ENCODE measurements at places on chromosomes 5 and 9.
A peak's percentile ranks its signal among the peaks of the same experiment; 100 is the strongest.

GRCh38 chr9:113155911-113156588 is 5.2 kb downstream of the SLC31A2 start:
- DNase-seq, result no peak

GRCh38 chr5:136907371-136907770 is 542.0 kb upstream of the TRPC7 start:
- no peak for DNase-seq

- peak; percentile 29 for DNase-seq
Measured at GRCh38 chr5:77560677-77561263, 68.7 kb upstream of the WDR41 start.

- no peak for DNase-seq
Measured at GRCh38 chr5:8396246-8396645, 527.3 kb downstream of the MTRR start.

DNA sequence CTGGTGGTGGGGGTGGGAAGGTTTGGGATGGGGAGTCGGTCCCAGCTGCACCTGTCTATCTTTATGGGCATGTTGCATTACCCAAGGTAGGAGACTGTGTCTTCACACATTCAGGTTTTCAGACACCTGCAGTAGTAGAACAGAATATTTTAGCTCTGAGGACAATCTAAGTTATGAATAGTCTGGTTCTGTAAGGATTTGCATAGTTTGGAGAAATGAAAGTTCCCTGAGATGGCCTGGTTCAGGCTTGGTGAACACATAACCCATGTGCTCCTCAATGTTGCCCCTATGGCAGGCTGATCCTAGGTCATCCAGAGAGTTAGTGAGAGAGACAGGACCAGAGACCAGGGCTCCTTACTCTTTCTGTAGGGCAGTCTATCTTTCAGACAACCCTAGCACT is 20.7 kb downstream of the TNFSF8 start:
- DNase-seq, result no peak

GRCh38 chr9:112535301-112535700 is 48.7 kb downstream of the KIAA1958 start:
- peak; percentile 42 for DNase-seq

DNA sequence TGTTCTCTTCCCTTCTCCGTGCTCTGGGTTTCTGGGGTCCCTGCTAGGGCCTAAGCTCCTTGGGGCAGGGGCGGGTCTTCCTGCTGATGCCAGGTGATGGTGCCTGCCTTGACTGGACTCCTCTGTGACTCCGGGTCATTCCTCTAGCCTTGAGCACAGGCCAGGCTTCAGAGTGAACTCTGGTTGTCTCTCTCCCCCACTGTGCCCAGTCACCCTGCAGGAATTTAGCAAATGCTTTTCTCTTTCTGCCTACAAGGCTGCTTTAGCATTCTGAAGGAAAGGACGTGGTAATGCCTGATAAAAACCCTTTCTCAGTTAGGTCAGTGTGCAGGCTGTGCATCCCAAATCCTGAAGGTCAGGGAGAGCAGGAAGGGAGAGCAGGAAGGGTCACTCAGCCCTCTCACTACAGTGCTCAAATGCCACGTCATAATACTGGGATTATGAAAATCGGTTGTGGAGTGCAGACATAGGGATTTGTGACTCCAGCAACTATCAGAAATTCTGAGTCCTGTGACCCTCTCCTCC is 2.7 kb downstream of the CXCL14 start:
- peak; percentile 61 for DNase-seq

DNA sequence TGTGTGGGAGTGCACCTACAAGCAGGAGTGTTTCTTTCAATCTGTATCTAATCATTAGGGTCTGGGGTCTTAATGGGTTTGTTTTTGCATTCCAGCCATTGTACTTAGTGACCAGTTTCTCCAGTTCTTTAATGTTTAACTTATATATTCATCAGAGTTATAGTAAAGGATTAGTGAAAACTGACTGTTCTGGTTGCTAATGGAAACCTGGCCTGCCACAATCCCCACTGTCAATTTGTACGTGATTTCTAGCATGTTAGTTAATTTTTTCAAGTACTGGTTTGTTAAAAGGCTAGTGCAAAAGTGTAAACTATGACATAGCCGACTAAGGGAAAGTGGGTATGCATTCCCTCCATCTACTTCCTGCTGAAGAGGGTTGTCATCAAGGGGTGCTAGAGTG is 276.1 kb downstream of the HTR1A start:
- no peak for DNase-seq

- DNase-seq, result no peak
Measured at GRCh38 chr5:157184117-157184670, 3.6 kb downstream of the ITK start.

DNA sequence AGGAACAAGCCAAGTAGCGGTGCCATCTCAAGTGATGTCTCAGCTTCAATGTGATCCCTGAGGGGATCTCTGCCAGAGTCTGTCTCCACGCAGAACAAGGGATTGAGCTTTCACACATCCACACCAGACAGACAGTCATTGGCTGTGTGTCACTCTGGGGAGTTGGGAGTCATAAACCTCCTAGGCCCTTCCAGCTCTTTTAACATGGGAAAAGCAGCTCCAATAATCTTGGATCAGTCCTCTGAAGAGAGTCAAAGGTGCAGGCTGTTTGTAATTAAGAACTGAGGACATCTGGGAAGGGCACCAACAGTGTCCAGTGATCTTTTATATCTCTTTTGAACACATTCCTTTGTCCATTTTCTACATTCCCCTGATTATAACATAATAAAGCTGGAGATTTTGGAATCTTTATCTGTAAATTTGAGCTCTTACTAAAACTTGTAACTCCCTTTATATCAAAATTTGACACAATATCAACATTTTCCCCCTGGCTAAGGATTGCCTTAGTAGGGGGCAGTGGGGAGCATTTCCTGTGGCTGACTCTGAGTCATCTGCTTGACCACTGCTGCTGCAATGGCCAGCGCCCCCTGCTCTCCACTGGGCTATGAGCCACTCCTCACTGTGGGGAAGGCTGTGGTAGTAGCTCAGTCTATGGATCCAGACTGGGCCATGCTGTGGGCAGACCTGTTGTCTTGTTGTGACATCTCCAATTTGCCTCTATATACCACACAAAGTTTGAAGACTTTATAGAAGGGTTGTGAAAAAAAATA is 284.4 kb downstream of the OSTF1 start:
- DNase-seq, result no peak
